ENCODE measurements at places on chromosomes 7 and 10.

DNA sequence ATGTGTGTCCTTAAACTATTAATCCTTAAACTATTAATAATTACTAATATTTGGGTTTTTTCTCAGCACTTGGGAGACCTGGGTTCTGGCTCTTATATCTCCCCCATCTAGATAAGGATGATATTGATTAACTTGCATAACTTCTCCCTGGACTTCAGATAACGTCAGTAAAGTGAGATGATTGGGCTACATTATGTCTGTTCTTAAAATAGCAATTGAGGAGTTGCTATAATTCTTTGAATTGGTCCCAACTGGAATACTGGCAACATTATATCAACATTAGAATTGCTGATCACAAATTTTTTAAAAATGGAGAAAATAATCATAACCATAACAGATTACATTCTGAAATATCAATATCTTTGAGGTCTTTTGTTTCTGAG, 1.9 kb downstream of the APBB1IP start:
- DNase-seq = no peak

DNA sequence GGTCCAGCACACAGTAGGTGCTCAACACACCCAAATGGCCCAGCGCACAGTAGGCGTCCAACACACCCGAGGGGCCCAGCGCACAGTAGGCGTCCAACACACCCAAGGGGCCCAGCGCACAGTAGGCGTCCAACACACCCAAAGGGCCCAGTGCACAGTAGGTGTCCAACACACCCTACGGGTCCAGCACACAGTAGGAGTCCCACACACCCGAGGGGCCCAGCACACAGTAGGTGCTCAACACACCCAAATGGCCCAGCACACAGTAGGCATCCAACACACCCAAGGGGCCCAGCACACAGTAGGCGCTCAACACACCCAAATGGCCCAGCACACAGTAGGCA, 80.8 kb downstream of the FOXL3 start:
- no peak for DNase-seq

- DNase-seq = peak; percentile 20
These were observed 23.9 kb upstream of the CALD1 start for GRCh38 chr7:134755422-134756022.

- DNase-seq = no peak
These were observed 127.1 kb downstream of the NXPH1 start for GRCh38 chr7:8560501-8560900.
